Muscle of leg (tissue), 16 donors: ENCODE measurements at places on chromosomes 11 and 22. TPM values are rescaled to one million over a fixed set of nuclear protein-coding genes. Genes with fewer than 3 reads are reported as not detected.

Gene OR8K3
- total RNA-seq, result not detected

Gene BACE1
- 16.6 TPM for total RNA-seq

Gene TIGD3
- total RNA-seq, result 0.22 TPM

Gene KDM4D
- 1.4 TPM for total RNA-seq

Gene TAF10
- total RNA-seq, result 76.3 TPM

Gene TMEM191C
- total RNA-seq, result 0.40 TPM

Gene IGLL1
- total RNA-seq, result 0.13 TPM

DNA sequence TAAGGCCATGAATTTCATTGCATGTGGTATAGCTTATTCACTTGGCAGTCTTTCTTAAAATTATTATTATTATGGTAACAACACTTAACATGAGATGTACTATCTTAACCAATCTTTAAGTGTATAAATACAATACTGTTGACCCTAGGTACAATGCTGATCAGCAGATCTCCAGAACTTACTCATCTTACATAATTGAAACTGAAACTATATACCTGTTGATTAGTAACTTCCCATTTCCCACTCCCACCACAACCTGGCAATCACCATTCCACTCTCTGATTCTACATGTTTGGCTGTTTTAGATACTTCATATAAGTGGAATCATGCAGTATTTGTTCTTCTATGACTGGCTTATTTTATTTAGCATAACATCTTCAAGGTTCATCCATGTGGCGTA, 150.2 kb upstream of the POU2AF2 start:
- no peaks in the 10 kb centered on the region for H3K27me3 ChIP-seq
- DNase-seq, result no peak
- no peak overlapping the region for H3K27ac ChIP-seq

DNA sequence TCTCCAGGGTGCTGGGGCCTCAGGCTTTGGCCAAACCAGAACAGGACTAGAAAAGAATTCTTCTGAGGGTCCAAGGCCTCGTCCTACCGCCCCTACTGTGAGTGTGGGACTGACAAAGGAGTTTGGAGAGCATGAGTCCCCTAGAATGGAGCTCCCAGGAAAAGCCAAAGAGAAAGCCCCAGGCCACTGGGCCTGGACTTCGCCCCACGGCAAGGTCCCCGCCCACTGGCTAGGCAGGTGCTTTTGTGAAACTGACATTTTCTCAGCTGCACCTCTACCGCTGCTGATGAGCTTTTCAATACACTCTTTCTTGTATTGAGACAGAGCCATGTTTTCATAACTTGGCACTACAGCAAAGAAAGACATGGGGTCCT, 9.7 kb upstream of the FGF3 start:
- H3K27ac ChIP-seq, result no peak overlapping the region
- no peaks in the 10 kb centered on the region for H3K36me3 ChIP-seq

GRCh38 chr11:85316967-85317366, 310.2 kb downstream of the DLG2 start:
- H3K36me3 ChIP-seq, result no peaks in the 10 kb centered on the region
- DNase-seq, result peak; percentile 61
- no peak overlapping the region for H3K27ac ChIP-seq
- H3K4me1 ChIP-seq, result no peaks in the 10 kb centered on the region
- H3K4me3 ChIP-seq, result no peak overlapping the region

DNA sequence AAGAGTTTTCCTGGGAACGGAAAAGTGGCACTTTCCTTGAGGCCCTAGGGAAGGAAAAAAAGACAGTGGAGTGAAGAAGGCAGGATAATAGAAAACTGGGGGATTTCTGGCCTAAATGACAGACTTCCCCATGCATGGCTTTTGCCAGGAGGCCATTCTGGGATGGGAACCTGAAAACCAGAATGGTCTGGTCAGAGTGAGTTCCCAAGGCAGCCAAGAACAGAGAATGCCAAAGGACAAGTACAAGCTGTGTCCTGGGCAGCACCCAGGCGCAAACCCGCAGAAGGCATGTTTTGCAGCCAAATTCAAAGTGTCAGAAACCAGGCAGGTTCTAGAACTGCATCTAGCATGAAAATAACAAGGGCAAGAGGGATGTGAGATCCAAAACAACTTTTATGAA, 162.4 kb downstream of the SPON1 start:
- H3K4me3 ChIP-seq, result no peak overlapping the region
- no peak for DNase-seq
- no peaks in the 10 kb centered on the region for H3K36me3 ChIP-seq

- DNase-seq, result peak; percentile 6
- peak within 1 kb of the TSS; percentile 11 for H3K4me3 ChIP-seq
- H3K27me3 ChIP-seq, result peaks cover 43% of the 10 kb centered on the region
- H3K27ac ChIP-seq, result no peak within 1 kb of the TSS
Observed at GRCh38 chr11:118263695-118264568, at the start of gene MPZL2. TSS of gene MPZL2 (minus strand) at chr11:118264297. CDS start at chr11:118264153, 144 bp downstream.

DNA sequence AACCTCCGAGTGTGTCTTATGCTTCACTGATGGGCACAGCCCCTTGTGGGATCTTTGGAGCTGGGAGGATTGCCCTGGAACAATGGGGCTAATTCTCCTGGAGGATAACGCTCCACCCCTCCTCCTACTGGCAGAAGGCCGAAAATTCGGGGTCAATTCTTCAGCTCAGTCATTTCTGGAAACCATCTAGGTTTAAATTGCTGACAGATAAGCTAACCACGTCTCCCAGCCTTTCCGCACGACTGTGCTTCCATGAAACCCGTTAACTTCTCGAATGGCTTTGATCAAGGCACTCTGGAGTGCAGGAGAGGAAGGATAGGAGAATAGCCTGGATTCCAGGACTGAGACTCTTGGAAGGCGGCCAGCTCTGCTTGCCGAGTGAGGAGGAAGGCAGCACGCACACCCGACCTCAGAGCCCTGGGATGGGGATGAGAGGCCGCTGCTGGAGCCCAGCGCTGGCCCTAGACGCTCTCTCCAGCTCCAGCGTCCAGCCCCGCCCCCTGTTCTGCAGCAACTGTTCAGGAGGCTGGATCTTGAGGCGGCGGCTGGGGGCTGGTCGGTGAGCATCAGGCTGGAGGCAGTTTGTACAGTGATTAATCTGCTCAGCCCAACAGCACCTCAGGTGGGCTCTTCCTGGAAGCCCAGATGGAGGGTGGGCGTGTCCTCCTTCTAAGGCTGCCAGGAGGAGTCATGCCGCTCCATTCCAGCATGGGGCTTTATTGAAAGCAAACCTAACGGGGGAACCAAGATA, 176.7 kb upstream of the NCAM1 start:
- H3K27ac ChIP-seq, result no peak overlapping the region
- no peak overlapping the region for H3K4me3 ChIP-seq
- DNase-seq, result peak; percentile 94
- H3K27me3 ChIP-seq, result peaks cover 18% of the 10 kb centered on the region

DNA sequence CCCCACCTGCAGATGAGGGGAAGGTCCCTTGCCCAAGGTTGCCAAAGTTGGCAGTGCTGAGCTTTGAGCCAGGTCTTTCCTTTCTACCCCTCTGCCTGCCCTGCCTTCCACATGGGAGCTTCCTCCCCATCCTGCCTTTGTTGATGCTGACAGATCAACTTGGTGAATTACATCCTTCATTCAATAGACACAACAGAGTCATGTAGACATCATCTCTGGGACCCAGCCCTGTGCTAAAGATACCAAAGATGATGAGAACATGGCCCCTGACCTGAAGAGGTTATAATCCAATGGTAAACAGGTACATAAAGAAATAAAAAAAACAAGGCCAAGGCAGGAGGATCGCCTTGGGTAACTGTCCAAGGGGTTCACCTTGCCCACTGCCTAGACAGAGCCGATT, 42.4 kb upstream of the MAPK1 start:
- H3K36me3 ChIP-seq, result no peaks in the 10 kb centered on the region
- no peaks in the 10 kb centered on the region for H3K27me3 ChIP-seq
- DNase-seq, result no peak
- no peaks in the 10 kb centered on the region for H3K4me1 ChIP-seq

DNA sequence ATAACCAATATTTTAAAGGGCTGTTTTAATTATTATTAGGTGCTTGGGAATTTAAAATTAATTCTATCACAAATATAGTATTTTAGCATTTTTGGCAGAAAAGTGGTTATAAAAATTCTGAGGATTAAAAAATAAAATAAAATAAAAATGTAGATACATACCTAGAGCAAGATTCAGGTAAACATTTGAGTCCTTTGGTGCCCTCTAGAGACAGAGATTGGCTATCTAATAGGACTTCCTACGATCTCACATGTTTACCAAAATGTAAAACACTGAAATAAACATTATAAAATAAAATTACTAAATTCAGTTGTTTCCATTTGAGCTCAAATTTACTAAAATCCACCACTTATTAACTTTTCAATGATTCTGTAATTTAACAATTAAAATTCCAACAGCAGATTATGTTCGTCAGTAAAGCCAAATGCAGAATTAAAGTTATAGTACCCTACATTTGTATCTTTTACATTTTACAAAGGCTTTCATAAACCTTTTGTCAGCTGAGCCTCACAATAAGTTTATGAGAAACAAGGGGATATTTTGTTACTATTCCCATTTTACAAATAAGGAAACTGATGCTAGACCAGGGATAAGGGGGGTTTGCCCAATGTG, 27.7 kb downstream of the SLC36A4 start:
- H3K27ac ChIP-seq, result no peak overlapping the region
- no peaks in the 10 kb centered on the region for H3K36me3 ChIP-seq
- peak; percentile 30 for DNase-seq
- H3K27me3 ChIP-seq, result no peaks in the 10 kb centered on the region
- no peak overlapping the region for H3K4me3 ChIP-seq

GRCh38 chr22:38205261-38206128, 3.7 kb downstream of the MAFF start:
- H3K4me1 ChIP-seq, result peaks cover 41% of the 10 kb centered on the region
- H3K27ac ChIP-seq, result peak overlapping the region; percentile 85
- H3K36me3 ChIP-seq, result no peaks in the 10 kb centered on the region
- DNase-seq, result peak; percentile 98
- no peak overlapping the region for H3K4me3 ChIP-seq
- H3K27me3 ChIP-seq, result peaks cover 6% of the 10 kb centered on the region

GRCh38 chr22:38049812-38050619, 7.2 kb upstream of the PICK1 start:
- peaks cover 6% of the 10 kb centered on the region for H3K4me1 ChIP-seq
- H3K36me3 ChIP-seq, result no peaks in the 10 kb centered on the region
- no peaks in the 10 kb centered on the region for H3K27me3 ChIP-seq
- DNase-seq, result no peak
- no peak overlapping the region for H3K4me3 ChIP-seq
